Kidney (tissue), 22 donors: ENCODE measurements at places on chromosomes 3 and 15. TPM values are rescaled to one million over a fixed set of nuclear protein-coding genes. Genes with fewer than 3 reads are reported as not detected.

The WWTR1 gene
- total RNA-seq, result 117 TPM

The CSTA gene
- 4.6 TPM for total RNA-seq

The GOLGA8J gene
- not detected for total RNA-seq

The GHSR gene
- not detected for total RNA-seq

The PRR20G gene
- total RNA-seq, result not detected

The EXOSC7 gene
- total RNA-seq, result 43.8 TPM

- DNase-seq, result no peak
Measured at GRCh38 chr15:76451540-76451939, 115.0 kb downstream of the ISL2 start.

GRCh38 chr3:102238362-102238761 is 196.5 kb upstream of the ZPLD1 start:
- DNase-seq, result no peak

GRCh38 chr3:109897734-109898133 is 560.4 kb upstream of the DPPA4 start:
- no peak for DNase-seq

- no peak for DNase-seq
Measured at GRCh38 chr3:15491143-15491542, 30.4 kb downstream of the COLQ start.

DNA sequence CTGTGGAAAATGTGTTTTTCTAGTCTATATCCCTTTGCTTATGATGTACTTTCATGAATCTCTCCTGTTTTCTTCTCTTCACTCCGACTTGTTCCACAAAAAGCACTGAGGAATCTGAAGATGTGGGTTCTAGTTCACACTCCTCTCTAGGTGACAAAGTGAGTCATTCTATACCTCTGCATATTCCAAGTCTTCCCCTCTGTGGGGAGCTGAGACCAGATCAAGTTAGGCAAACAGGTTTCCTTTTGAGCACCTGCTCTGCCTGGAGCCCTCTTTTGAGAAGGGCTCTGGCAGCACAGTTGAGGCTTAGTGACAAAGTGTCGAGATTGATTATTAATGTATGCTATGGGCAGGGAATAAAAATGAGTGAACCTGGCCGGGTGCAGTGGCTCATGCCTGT is 82.4 kb upstream of the VGLL4 start:
- DNase-seq, result no peak

GRCh38 chr3:182671942-182672341 is 121.4 kb upstream of the ATP11B start:
- no peak for DNase-seq

GRCh38 chr3:113908133-113908532 is 39.7 kb upstream of the ZDHHC23 start:
- no peak for DNase-seq

- no peak for DNase-seq
Measured at GRCh38 chr15:90840954-90841353, 27.4 kb upstream of the FURIN start.

DNA sequence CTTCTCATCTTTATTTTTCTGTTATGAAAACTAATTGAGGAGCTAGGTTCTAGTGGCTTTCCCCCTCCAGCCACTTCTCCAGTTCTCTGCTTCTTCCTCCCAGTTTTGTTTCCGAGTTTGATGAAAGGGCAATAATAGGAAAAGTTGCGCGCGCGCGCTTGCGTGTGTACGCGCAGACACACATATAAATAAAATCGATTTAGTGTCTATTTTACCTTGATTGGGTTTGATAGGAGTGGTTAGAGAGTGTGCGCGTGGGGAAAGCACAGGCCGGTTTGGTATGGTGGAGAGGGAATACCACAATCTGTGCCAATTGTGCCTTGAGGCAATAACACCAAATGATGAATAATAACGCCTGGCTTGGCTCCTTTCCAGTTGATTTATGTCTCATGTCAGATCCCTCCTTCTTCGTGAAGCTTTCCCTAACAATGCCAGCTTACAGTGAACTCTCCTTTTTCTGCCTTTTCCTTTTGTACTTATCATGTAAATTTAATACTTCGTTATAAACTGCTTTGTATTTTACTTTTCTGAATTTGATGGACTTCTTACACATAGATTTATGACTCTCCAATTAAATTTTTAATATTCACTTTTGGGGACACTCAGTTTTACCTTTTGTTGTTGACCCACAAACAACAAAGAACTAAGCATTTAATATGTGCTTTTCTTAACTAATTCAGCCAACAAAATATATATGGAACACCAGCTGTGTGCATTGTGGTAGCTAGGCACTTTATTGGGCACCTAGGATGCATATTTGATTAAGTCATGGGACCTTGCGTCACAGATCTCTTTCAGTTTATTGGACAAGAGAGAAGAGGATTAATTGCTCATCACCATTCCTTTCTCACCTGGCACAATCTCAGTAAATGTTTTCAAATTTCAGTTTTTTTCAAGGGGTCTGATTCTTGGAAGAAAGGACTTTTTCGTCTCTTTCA is 1.7 kb downstream of the TIPARP start:
- DNase-seq, result no peak

DNA sequence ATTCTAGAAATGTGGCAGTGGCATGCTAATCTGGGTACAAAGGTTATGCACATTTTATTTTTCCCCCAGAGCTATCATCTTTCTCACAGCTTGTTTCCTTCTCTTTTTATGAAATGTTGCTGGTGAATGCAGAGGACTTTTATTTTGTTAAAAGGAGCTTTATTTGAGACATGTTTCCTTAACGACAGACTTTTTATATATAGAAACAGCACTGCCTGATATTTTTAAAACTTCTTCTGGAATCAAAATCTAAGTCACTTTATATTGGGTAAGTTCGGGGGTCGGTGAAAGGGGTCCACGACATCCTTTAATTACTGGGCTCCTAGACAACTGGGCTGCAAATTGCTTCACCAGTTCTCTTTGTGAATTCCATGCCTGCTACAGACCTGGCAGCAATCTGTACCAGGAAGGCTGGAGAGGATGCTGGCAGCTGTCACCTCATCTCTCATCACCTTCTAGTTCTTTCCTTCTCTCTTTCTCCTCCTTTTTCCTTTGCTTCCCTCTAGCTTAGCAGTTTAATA is 464.7 kb downstream of the PDCD6IP start:
- DNase-seq, result no peak

- DNase-seq, result no peak
Measured at GRCh38 chr15:67126551-67127330, 61.3 kb downstream of the SMAD3 start.

GRCh38 chr3:97686258-97686657 is 78.3 kb upstream of the ARL6 start:
- no peak for DNase-seq

DNA sequence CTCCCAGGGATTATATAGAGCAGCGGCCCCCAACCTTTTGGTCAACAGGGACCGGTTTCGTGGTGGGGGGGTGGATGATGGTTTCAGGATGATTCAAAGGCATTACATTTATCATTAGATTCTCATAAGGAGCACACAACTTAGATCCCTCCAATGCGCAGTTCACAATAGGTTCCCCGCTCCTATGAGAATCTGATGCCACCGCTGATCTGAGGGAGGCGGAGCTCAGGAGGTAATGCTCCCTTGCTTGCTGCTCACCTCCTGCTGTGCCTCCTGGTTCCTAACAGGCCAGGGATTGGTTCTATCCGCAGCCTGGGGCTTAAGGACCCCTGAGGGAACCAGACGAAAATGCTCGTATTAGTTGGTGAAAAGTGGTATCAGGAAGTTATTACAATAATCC is 1.3 kb upstream of the HACD2 start:
- DNase-seq, result peak; percentile 82
